ENCODE measurements at places on chromosomes 1 and 21. TPM values are rescaled to one million over a fixed set of nuclear protein-coding genes. Genes with fewer than 3 reads are reported as not detected.

- DNase-seq: peak; percentile 54
These were observed 331.6 kb downstream of the SRGAP2C start for GRCh38 chr1:121516234-121516967.

GRCh38 chr21:32088471-32088870 is 190.4 kb downstream of the MIS18A start:
- no peak for DNase-seq

DNA sequence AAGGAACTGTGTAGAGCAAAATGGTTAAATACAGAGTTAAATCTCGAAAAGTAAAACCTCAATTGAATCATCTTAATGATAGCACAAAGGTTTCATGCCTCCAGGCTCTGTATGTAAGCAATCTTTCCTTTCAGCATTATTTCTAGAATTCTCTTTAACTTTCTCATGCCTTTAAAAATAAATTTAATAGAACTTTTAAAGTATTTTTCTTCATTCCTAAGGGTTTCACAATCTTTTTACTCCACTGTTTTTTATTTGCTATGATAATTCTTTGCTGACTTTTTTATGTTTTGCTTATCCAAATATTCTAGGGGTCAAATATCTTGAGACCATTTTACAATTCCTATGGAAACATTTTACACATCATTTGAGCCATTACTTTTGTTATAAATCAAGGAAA is 288.0 kb downstream of the BACH1 start:
- no peak for DNase-seq

The AKT3 gene
- 13.7 TPM for total RNA-seq

The FNDC5 gene
- total RNA-seq: not detected

GRCh38 chr1:187685333-187685732 is 856.6 kb downstream of the PLA2G4A start:
- DNase-seq: no peak

The PHACTR4 gene
- total RNA-seq: 30.7 TPM

DNA sequence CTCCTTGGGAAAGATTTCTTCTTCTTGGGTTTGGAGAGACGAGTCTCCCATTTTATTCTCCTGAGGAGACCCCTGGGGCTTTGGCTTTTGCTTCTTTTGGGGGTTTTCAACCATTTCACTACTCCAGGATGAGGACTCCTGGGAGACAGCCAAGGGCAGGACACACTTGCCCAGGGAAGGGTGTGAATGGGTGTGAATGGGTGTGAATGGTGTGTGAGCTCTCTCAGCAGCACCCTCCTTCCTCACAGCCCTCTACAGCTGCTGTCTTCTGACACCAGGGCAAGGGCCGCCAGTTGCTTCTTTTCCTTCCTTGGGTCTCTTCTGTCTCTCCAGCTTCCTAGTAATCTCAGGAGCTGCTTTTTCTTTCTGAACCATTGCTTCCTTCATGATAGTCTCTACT is 24.2 kb downstream of the KIF17 start:
- DNase-seq: no peak

- DNase-seq: no peak
These were observed 3.1 kb upstream of the MROH9 start for GRCh38 chr1:170932236-170932635.

DNA sequence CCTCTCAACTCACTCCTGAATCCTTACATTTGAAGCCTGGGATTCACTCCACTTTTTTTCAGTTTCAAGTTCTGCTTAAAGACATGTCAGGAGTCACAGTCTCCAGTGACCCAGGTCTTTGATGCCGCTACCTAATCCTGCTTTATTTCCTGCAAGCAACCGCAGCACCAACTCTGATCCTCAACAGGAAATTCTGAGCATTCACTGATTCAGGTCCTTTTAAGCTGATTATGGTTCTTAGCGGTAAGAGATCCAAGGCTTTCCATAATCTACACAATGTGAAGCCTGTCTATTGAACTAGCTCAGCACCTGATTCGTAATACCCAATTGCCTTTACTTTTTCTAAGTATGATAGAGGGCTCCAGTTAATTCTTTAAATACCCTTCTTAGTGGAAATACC is 43.7 kb upstream of the PIGC start:
- peak; percentile 10 for DNase-seq

The OR10K1 gene
- not detected for total RNA-seq

The DVL1 gene
- 52.5 TPM for total RNA-seq

The MYOG gene
- total RNA-seq: not detected

DNA sequence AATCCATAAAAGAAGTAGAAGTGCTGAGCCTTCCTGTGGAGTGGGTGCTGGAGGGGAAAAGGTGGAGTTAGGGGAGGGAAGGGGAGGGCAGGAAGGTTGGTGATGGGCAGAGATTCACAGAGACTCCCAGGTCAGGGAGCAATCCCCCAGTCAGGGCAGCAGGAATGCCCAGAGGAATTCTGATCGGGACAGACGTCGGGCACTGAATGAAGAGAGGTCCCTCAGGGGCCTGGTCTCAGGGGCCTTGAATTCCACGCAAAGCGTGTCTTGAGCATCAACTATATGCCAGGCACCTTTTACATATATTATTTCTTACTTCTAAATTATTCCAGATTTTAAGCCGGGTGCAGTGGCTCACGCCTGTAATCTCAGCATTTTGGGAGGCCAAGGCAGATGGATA is 7.2 kb upstream of the PADI1 start:
- no peak for DNase-seq

The KLF17 gene
- under 0.01 TPM for total RNA-seq
